ENCODE measurements at places on chromosomes 7 and 10.

DNA sequence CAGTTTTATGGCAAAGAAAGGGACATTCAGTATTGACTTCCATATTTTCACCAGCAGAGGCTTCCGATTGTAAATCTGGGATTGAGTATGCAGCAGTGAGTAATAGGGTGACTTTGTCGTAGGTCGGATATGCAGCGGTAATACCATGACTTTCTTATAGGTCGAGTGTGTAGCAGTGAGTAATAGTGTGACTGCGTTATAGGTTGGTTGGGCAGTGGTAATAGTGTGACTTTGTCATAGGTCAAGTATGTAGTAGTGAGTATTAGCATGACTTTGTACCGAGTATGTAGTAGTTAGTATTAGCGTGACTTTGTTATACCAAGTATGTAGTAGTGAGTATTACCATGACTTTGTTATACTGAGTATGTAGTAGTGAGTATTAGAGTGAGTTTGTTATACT is 268.2 kb upstream of the ADARB2 start:
- DNase-seq, result no peak

DNA sequence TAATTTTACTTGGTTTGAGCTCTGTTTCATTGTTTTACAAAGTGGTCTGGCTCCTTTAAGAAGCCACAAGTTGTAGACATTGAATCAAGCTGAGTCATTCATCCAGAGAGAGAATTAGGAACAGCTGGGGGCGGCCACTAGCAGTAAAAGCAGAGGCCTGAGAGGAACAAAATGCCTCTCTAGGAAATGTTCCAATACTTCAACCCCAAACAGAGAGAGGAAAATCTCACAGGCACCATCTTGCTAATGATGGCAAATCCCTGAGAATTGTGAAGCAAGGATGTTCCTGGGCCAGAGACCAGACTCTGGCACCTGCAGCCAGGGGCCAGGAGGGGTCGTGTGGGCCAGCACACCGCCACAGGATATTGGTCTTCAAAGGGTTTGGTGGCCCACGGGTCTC is 26.5 kb upstream of the TRIL start:
- DNase-seq, result no peak

DNA sequence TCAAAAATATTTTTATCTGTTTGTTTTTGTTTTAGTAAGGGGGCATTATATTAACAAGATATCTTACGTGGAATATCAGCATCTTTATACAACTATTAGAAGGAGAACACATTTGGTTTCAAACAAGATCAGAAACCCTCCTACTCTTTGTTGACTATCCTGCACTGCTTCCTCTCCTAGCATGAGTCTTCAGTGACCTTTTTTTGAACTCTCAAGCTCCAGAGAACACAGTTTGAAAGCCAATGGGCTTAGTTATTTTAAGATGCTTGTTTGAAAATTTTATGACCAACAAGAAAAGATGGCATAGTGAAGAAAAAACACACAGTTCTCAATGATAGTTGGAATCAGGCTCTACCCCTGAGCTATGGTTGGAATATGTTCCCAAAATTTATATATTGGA is 37.2 kb upstream of the RTKN2 start:
- no peak for DNase-seq

DNA sequence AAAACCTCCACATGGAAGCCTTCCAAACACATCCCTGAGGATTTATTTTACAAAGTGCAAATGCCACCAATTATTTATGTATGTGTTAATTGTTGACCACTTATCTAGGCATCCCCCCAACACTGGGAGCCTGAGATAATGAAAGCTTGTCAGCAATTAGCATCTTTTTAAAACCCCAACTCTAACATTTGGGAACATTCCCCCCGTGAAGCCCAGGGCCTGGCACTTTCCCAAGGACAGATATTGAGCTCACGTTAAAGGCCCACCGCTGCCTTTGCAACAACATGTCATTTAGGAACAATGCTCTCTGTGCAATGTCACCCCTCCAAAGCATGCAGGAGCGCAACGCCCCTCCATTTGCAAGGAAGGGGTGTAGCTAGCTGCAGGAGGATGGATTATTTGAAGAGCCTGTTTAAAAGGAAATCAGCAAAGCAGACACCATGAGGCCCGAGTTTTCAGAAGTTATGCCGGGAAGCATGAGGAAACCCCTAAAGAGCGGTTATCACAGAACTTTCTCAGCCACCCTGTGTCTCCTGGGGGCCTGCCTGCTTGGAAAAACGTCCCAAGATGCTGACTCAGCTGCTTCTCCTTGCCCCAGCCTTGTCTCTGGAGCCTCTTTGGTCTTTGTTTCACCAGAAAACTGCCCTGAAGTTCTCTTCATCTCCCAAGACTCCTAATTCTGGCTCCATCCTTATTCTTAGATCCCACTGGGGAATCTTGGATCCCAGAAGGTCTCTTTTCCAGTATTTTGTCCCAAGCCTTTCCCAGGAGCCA is 444.1 kb downstream of the GRID1 start:
- no peak for DNase-seq

DNA sequence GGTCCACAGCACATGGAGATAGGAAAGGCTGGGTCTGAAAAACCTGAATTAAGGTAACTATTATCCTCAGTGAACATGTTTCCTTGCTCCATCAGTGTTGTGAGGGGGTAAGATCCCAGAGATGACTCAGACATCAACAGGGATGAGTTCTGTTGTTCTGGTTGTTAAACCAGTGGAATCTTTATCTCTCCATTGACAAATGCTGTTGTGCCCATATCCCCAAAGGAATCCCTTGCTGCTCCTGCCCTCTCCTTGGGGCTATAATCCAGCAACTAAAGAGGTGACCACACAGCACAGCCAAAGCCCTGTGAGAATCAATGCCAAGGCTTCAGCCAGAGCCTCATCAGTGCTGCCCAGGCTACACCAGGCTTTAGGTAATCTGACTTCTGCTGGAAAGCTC is 113.4 kb downstream of the JAZF1 start:
- no peak for DNase-seq

GRCh38 chr7:117217106-117218035 is 105.5 kb downstream of the WNT2 start:
- no peak for DNase-seq

- no peak for DNase-seq
Measured at GRCh38 chr7:53209129-53209528, 173.7 kb downstream of the POM121L12 start.

GRCh38 chr7:36814311-36814710 is 90.0 kb upstream of the AOAH start:
- no peak for DNase-seq
